ENCODE measurements at places on chromosomes 1 and 21.

GRCh38 chr1:219266524-219266923 lies 92.8 kb downstream of the LYPLAL1 start:
- DNase-seq: no peak

DNA sequence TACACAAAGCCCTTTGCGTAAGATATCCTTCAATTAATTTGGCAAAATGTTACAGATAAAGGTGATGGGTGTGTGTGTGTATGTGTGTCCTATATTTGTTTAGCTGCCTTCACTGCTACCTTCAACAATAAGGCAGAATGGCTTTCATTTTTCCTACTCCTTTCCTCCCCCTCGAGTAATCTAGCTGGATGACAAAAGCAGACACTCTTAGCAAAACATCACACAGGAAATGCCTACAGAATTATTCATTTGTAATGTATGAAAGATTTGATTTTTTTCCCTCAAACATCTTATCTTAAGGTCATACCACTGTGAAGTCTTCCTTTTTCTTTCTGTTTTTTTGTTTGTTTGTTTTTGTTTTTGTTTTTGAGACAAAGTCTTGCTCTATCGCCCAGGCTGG lies 10.6 kb downstream of the PTPN22 start:
- no peak for DNase-seq

DNA sequence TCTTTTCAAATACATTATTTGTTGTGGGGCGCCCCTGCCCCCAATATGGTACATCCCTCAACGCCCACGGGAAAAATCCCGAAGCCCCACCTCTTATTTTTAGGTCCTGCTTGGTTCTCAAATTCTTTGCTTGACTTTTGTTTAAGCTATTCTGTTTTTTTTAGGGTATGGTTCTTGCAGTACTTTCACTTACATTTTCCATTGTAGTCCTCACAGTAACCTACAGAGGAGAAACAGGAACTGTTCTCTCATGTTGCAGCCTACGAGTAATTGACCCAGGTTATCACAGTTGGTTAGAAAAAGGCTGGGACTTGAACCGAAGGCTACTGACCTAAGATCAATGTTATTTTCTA lies 697 bp upstream of the C21orf91 start:
- DNase-seq: peak; percentile 34

- no peak for DNase-seq
These were observed 68.6 kb upstream of the MCOLN3 start for GRCh38 chr1:85116856-85117255.

DNA sequence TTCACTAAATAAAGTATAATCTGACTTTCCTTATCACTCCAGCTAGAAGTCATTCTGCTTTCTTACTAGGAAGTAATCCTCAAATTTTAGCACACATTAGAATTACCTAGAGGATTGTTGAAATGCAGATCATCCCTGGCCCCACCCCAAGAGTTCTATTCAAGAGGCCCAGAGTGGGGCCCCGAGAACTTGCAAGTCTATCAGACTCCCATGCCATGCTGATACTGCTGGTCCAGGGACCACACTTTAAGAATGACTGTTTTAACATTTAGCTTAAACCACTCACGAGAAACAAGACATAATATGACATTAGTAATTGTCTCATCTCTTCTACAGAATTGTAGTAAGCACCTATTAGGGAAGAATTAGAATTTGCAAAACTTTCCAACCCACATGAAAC lies 7.7 kb upstream of the SYNJ1 start:
- no peak for DNase-seq

- no peak for DNase-seq
These were observed 24.4 kb downstream of the DHRS3 start for GRCh38 chr1:12593621-12594066.

DNA sequence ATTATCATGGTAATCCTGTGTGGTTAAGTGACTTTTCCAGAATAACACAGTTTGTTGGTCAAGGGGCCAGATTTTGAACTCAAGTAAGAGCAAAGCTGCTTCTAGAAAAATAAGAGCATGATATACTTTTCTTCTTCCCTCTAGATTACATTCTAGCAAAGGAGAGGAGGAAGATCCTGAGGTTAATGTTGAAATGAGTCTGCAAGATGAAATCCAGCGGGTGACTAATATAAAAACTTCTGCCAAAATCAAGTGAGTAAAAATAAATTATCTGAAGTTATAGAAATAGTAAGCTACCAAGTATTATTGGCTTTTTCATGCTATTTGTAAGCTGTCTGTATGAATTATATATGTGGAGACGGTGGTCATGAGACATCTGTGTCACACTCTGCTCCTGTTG lies 12.8 kb downstream of the WDR3 start:
- DNase-seq: no peak

GRCh38 chr21:44854664-44855446 lies 18.6 kb downstream of the PTTG1IP start:
- no peak for DNase-seq

All from NCI-H526 (cell line).